ENCODE measurements at places on chromosomes 4 and X.

DNA sequence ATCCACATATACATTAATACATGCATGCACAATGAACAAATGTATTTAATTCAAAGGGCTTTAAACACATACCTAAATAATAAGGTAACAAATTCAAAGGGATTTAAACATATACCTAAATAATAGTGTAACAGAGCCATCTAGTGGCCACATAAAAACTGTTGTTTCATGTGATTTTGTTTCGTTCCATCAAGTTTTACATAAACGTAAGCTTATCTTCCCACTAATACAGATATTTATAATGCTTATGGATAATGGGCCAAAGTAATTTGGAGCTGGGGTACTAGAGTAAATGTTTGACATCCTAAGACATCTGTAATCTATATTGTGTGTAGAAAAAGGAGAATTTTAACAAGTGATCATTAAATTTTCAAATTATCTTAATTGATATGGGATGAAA is 82.3 kb downstream of the PRSS12 start:
- no peak for DNase-seq

GRCh38 chrX:2710041-2710840 is 19.1 kb downstream of the CD99 start:
- no peak for DNase-seq

GRCh38 chr4:113878668-113879067 is 100.8 kb downstream of the ARSJ start:
- no peak for DNase-seq

DNA sequence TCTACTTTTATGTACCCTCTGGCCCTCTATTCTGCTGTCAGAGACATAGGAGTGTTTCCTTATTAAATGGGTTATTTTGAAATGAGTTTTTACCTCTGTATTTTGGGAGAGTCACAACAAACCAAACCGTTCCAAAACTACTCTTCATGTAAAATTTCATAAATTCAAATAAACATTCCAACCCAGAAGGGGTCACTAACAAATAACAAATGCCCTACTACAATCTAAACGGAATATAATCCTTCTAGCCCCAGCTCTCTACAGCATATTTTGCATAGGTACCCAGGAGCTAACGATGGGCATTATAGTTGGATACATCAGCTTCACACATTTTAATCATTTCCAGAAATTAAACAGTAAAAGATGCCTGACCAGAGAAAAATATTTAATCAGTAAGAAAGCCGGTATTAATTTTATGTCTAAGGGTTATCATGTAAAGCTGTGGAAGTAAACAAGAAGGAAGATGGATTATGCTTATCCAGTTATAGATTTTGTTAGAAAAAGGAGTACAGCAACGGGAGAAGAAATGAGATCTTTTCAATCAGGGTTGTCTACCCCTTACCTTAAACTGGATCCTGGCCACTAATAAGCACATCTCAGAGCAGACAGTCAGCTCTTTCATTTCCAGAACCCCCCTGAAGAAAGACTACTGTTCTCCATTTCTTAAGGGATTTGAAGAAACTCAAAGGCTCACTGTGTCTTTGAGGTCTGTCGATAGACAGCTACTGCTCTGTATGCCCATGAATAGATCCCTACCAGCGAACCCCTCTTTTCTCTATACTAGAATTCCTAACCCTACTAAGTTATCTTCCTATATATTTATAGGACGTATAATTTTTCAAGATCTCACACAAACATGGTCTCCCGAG is 1.2 kb downstream of the UGDH start:
- DNase-seq: no peak

DNA sequence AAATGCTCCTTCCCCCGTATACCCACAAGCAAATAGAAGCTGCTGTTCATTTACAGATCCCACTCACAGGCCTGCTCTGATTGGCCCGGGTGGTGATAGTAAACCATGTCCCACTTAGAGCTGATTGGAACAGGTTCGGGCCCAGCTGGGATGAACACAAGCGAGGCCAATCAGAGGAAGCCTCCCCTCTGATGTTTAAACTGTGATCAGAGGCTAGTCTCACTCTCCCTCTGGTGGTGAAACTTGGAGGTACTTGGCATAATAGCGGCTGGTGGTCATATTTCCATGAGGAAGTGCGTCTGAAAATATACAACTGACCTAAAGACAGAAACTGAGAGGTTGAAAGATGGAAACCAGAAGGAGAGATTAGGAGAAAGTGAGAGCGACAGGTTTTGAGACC is 51.5 kb upstream of the TRPC3 start:
- DNase-seq: peak; percentile 2

- DNase-seq: no peak
These were observed 2.6 kb downstream of the TSR2 start for GRCh38 chrX:54442790-54443189.

GRCh38 chrX:133661962-133662839 is 246.9 kb upstream of the GPC4 start:
- DNase-seq: no peak

DNA sequence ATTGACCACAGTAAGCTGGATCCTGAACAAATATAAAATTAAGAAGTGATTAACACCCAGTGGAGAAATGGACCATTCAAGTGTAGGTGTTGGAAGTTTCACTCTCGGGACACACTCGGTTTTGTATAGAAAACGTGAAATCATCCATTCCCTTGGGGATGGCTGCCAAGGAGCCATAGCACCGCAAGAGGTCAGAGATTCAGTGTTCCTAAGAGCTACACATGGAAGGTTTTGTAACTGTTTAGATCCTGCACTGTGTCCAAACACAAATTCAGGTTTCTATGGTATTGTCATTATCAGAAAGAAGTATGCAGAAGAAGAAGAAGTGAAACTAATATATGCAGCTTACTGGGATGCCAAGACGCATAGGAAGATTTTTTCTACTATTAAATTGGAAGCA is 281.0 kb downstream of the LDB2 start:
- no peak for DNase-seq

DNA sequence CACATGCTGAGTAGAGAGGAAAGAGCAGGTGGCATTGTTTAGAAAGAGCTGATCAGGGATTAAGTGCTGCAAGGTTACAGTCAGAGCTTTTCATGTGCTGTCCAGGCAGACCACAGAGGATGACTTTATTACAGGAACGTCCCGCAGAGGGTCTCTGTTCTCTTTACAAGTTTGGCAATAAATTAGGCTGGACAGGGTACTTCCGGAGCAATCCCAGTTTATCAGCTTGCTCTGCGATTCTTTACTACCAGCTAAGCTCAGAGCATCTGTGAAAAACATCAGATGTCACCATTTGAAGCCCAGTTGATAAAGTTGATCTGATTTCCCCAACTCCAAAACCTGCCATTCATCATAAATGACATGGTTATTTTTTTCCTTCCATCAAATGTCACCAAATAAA is 633.1 kb downstream of the NLGN4X start:
- no peak for DNase-seq

- no peak for DNase-seq
These were observed 90.7 kb upstream of the PCDH18 start for GRCh38 chr4:137623013-137623412.

GRCh38 chrX:10159145-10159468 is 2.3 kb downstream of the CLCN4 start:
- no peak for DNase-seq

DNA sequence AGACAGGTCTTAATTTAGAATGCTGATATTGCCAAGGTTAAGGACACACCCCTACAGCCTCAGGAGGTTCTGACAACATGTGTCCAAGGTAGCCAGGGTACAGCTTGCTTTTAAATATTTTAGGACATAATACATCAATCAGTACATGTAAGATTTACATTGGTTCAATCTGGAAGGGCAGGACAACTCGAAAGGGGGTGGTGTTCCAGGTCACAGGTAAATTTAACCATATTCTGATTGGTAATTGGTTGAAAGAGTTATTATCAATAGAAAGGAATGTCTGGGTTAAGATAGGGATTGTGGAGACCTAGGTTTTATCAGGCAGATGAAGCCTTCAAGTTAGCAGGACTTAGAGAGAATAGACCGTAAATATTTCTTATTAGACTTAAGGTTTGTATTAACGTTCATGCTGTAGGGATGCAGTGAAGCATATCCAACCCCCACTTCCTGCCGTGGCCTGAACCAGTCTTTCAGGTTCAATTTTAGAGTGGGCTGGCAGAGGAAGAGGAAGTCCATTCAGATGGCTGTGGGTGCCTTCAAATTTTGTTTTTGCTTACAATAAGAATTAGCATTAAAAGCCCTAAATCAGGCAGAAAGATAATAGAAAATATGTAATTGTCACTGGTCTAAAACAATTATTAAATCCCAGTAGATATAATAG is 136.5 kb upstream of the GALNTL6 start:
- no peak for DNase-seq

DNA sequence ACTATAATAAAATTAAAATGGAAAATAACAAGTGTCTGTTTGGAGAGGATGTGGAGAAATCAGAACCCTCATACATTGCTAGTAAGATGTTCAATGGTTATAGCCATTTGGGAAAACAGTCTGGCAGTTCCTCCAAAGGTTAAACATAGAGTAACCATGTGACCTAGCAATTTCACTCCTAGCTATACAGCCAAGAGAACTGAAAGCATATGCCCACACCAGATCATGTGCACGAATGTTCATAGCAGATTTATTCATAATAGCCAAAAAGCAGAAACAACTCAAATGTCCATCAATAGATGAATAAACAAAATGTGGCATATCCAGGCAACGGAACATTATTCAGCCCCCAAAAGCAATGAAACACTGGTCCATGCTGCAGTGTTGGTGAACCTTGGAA is 9.4 kb upstream of the CCNQ start:
- no peak for DNase-seq

GRCh38 chr4:114857831-114858230 is 255.6 kb downstream of the NDST4 start:
- DNase-seq: no peak

DNA sequence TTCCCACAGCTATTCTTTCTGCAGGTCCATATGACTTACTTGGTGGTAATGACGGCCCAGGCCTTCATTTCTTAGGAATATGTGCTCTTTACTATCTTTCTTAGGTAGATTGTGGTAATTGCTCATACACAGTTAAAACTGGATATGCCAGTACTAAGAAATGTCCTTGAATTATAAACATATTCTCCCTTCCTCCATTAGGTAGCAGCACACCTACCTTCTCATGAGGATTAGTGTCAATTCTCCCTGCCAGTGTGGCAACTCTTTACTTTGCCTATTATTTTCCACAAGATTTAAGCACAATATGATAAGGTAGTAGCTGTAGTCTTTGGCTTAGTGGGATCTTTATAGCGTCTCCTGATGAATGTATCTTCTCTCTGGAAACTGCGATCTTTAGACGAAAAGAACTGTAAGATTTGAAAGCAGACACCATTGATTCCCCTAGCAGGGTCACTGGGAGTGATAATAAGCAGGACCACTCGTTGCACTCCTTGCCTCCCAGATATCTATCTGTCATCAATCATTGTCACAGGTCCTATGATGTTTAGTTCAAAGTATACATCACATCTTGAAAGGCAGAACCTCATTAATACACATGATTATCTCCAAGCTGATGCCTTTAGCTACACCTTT is 1240.7 kb downstream of the C4orf33 start:
- DNase-seq: no peak

GRCh38 chr4:79247695-79248394 is 78.0 kb downstream of the NAA11 start:
- DNase-seq: no peak

DNA sequence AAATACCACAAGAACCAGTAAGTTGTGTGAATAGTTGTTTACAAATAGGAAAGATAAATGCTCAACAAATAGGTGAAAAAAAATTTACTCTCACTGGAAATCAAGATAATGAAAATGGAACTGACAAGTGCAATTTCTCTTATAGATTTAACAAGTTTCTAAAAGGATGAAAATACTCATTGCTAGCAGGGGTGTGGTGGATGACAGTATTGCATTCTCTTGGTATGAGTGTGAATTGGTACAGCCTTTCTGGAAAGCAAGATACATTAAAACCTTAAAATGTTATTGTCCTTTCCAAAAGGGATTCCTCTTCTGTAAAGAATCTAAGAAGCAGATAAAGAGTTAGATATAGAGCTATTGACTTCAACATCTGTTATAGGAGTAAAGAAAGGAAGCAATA is 240.0 kb upstream of the RPS6KA3 start:
- no peak for DNase-seq

- DNase-seq: no peak
These were observed 20.1 kb upstream of the IL3RA start for GRCh38 chrX:1316527-1316926.

GRCh38 chr4:30801876-30802275 is 81.7 kb downstream of the PCDH7 start:
- no peak for DNase-seq

DNA sequence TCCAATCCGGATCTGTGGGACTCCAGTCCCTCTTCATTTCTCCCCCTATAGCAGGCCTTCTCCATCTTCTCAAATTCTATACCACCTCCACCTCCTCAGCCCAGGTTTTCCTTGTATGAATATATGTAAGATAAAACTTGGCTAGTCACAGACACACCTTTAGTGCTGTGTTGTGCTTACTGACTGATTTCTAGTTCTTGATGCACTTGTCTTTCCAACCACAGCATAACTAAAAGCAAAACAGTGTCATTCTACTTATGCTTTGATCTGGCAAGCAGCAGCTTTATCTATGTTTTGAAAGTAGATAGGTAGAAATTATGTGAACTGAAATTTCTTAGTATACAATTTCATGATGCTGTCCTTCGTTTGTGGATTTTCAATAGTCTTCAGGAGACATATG is 47.5 kb downstream of the CCNI start:
- no peak for DNase-seq

GRCh38 chr4:99825272-99825671 is 8.6 kb downstream of the DAPP1 start:
- DNase-seq: no peak

DNA sequence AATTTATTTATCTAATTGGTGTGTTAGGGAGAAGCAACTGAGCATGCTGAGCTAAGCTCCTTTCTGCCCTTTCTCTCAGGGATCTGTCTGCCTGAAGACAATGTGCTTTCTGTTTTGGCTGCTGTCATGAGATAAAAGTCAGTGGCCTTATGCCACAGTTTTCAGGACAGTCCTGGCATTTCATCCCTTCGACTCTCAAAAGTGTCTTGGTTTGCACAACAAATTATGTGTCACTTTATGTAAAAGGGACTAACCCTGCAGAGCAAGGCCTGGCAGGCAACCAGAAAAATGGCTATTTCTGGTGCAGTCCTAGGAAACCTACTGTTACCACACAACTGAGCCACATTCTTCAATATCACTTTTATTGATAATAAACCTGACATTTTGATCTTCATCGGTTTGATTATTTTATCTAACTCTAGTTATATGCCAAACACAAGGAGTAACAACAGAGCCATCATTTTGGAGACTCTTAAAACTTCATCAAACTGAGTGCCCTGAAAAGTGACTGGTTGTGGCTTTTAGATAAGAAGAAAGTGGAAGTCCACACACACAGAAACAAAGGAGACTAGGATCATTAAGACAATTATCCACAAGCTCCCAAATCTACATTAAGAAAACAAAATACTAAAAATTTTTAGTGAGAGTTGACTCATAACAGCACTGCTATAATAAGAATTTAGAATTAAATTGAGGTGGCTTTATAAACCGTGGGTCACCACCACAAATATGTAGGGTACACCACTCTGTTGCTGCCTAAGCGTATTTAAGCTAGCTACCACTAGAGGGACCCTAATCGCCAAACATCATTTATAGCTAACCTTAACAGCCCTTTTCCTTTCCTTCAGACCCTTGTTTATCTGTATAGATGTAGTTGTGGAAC is 95.9 kb upstream of the PTPN13 start:
- DNase-seq: no peak
